ENCODE measurements at places on chromosomes 5 and 9. TPM values are rescaled to one million over a fixed set of nuclear protein-coding genes. Genes with fewer than 3 reads are reported as not detected.

GRCh38 chr9:35335164-35335563 is 154.7 kb upstream of the RUSC2 start:
- no peak for DNase-seq

GRCh38 chr5:178483620-178484019 is 106.6 kb downstream of the COL23A1 start:
- no peak for DNase-seq

GRCh38 chr9:119611565-119611964 is 242.3 kb upstream of the BRINP1 start:
- no peak for DNase-seq

DNA sequence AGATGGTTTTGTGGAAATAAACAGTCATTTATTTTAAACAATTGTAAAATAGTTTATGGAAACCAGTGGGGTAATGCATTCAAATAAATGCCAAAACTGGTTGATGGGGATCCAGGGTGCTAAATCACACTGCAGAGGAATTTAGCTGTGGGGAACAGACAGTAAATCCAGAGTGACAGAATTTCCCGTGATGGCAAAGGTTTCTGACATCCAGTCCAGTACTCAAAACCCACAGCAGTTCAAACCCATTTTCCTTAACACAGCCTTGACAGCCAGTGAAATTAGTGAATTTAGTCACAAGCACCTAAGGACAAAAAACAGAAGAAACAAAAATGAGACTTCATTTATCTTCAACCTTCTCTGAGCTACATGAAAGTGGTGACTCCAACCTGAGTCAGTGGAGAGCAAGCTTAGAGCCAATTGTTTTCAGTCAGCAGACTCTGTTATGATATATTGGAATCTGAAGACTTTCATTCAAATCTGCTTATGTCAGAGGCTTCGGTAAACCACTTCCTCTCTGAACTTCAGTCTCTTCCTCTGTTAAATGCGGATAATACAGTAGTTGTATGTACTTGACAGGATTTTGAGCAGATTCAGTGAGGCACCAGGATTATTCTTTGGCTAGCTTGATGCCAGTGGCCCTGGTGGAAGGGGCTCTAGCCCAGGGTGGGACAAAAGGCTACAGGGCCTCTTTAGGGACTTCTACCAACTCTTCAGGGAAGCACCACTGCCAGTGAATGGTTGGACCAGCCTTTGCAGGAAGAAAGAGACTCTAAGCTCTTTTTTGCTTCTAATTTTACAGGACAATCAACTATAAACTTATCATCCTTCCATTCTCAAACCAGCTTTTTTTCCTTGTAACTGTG is 185.3 kb downstream of the MAPKAP1 start:
- no peak for DNase-seq

DNA sequence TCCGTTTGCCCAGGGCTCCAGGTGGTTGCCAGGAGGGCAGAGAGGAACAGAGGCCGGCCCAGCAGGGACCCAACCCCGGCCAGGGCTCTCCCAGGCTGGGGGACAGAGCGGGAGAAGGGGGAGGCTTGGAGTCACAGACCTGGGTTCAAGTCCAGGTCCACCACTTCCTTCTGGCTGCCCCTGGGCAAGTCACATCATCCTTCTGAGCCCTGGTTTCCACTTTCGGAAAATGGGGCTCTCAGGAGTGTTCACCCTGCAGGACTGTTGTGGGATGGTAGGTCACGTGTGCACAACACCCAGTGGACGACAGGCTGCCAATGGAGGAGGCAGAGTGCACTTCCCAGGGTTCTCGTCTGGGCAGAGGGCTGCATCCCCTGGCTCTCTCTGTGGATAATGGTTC is 245.4 kb downstream of the PBX3 start:
- DNase-seq = peak; percentile 31

- no peak for DNase-seq
Observed at GRCh38 chr9:35311891-35312639, 150.3 kb downstream of the UNC13B start.

- DNase-seq = no peak
Observed at GRCh38 chr5:911601-912000, 18.9 kb downstream of the TRIP13 start.

DNA sequence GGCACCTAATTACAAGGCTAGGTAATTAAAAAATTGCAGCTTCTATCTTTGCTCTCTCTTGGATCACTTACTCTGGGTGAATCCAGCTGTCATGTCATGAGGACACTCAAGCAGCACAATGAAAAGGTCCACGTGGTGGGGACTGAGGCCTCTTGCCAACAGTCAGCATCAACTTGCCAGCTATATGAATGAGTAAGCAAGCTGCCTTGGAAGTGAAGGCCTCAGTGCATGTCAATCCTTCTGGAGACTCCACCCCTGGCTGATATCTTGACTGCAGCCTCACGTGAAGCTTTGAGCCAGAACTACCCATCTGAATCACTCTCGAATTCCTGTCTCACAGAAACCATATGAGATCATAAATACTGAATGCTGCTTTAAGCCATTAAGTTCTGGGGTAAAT is 140.5 kb downstream of the SNX18 start:
- DNase-seq = no peak

DNA sequence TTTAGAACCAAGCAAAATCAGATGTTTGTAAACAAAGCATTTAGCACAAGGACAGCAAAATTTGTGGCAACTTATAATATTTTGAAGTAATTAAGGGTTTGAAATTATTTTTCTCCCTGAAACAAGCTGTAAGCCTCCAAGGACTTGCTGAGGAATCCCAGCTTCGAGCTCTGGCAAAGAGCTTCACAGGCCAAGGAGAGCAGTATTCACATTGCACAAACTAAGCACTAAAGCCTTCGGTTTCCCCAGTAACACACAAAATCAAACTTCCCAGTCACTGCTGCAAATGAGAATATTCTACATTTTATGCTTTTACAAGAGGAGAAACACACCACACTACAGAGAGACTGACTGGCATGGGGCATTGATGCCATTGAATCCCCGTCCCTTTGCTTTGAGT is 101.9 kb downstream of the WDR41 start:
- no peak for DNase-seq

GRCh38 chr9:36401164-36401740 is 1.2 kb upstream of the RNF38 start:
- no peak for DNase-seq

DNA sequence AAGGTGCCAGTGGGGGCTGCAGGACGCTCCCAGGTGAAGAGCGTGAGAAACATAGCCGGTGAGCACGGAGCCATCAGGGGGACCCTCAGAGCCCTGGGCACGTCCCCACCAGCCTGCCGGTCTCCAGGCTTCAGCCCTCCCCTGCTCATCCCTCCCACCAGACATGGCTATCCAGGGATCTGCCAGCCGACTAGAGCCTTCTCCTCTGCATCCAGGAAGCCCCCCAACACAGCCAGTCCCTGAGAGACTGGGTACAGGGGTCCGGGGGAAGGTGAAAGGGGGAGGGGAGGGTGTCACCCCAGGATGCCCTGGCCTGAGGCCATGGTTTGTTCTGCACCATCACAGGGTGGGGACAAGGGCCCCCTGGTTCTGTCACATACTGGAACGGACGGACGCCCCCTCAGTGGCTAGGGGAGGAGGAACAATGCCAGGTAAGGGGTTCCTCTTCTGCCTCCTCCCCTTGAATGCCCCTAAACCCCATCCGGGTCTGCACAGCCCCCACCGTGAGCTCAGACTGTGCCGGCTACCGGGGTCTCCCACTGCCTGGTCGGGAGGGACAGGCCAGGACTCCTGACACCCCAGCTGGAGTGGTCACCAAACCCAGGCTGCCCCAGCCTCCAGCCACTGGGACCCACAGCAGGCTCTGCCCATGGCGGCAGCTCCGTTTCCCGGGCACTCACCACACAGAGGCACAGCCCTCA is 34.3 kb downstream of the NACC2 start:
- no peak for DNase-seq

GRCh38 chr5:95620870-95621838 is 1.3 kb downstream of the GPR150 start:
- DNase-seq = peak; percentile 70

- peak; percentile 73 for DNase-seq
Observed at GRCh38 chr5:134436523-134437339, 25.1 kb upstream of the CDKN2AIPNL start.

TGFBI gene
- not detected for total RNA-seq

SLC6A7 gene
- not detected for total RNA-seq

CDH9 gene
- not detected for total RNA-seq

SNCAIP gene
- total RNA-seq = not detected

NKD2 gene
- total RNA-seq = 0.53 TPM

All from natural killer cell treated with Interleukin-12 subunit alpha and Interleukin-12 subunit beta and Interleukin-15 and Interleukin-18, amount 100 ng/mL, for 72 hours (primary cell).